ENCODE measurements at places on chromosomes 12 and 14. TPM values are rescaled to one million over a fixed set of nuclear protein-coding genes. Genes with fewer than 3 reads are reported as not detected.

DNA sequence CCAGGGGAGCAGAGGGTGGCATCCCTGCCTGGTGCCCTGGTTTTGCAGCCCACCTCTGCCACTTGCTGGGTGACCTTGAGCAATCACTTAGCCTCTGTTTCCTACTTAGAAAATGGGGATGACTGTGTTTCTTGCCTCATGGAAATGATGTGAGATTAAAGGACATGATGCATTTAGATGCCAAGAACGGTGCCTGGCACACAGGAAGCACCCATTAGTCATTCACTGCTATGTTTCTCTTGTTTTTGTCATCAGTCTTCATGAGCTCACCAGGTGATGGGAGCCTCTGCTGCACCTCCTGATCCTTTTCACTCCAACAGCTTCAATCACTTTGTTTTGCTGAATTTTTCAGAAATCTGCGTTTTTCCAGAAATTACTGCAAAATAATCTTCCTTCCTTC is 23.6 kb upstream of the ATF1 start:
- peak overlapping the region; percentile 74 for H3K27ac ChIP-seq
- no peaks in the 10 kb centered on the region for H3K27me3 ChIP-seq
- H3K4me1 ChIP-seq = peaks cover 9% of the 10 kb centered on the region
- peaks cover 47% of the 10 kb centered on the region for H3K36me3 ChIP-seq
- peak; percentile 31 for DNase-seq

GRCh38 chr12:120394483-120395367 is 25.8 kb upstream of the MSI1 start:
- no peak overlapping the region for H3K4me3 ChIP-seq
- no peak for DNase-seq

The CLEC4C gene
- total RNA-seq = not detected

The ACACB gene
- total RNA-seq = 11.8 TPM

DNA sequence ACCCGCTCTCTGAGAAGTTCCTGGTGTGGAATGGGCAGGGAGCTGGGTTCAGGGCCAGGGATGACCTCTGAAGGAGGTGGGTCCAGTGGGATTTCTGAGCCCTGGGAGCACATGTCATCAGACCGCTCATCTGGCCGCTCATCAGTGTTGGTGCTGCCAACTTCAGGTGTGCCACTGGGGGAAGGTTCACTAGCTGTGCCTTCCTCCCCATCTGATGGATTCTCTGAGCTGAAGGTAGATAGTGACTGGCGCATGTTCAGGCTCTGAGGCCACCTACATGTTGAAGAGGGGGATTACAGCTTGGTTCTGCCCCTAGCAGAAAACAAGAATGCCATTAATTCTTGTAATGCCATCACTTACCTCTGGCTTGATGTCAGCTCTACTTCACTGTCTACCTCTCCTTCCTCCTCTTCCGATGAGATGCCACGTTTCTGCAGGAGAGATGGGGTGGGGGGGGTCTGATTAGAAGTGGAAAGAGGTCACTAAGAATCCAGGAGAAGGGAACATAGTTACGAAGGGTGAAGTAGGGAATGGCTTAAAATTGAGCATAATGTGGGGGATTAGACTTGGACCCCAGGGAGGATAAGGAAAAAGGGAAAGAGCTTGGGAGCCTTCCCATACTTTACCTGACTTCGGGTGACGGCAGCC is 17.2 kb downstream of the MAP3K12 start:
- DNase-seq = no peak
- H3K27me3 ChIP-seq = no peaks in the 10 kb centered on the region
- H3K36me3 ChIP-seq = peaks cover 26% of the 10 kb centered on the region
- peak overlapping the region; percentile 54 for H3K27ac ChIP-seq
